ENCODE measurements at places on chromosomes 3 and 15.

- DNase-seq = no peak
These were observed 499.0 kb upstream of the SEMA6D start for GRCh38 chr15:47218295-47218694.

DNA sequence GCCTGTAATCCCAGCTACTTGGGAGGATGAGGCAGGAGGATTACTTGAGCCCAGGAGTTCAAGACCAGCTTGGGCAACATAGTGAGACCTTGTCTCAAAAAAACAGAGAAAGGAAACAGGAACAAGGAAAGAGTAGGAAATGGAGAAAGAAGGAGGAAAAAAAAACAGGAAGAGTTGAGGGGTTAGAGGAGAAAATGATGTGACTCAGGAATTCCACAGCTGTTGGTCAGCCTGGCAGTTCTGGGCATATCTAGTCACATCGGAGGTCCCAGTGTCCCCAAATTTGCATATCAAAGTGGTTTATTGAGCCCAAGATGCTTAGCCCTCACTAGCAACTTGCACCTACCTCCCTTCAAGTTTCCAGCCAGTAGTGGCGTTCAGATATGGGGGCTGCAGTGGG, 18.8 kb upstream of the JMJD7 start:
- DNase-seq = no peak

GRCh38 chr3:160564949-160565441, 376 bp downstream of the KPNA4 start:
- peak; percentile 5 for DNase-seq

GRCh38 chr3:72190050-72190449, 405.1 kb upstream of the PROK2 start:
- DNase-seq = no peak

- DNase-seq = no peak
These were observed 15.0 kb upstream of the TBL1XR1 start for GRCh38 chr3:177212278-177212610.

DNA sequence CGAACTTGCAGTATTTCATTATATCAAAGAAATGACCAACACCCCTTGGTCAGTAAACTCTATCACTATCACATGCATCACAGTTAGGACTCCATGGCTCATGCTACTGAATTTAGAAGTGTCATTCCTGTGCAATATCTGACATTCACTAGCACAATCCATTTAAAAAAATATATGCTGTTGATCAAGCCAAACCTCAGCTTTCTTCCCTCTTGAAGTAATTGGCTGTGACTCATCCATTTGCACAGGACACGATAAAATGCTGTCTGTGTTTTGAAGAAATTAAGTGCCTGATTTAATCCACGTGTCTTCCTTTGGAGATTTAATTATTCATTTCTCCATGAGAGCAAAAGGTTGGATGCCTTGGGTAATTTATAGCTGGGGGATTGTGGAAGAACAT, 38.9 kb downstream of the CPNE4 start:
- DNase-seq = no peak

DNA sequence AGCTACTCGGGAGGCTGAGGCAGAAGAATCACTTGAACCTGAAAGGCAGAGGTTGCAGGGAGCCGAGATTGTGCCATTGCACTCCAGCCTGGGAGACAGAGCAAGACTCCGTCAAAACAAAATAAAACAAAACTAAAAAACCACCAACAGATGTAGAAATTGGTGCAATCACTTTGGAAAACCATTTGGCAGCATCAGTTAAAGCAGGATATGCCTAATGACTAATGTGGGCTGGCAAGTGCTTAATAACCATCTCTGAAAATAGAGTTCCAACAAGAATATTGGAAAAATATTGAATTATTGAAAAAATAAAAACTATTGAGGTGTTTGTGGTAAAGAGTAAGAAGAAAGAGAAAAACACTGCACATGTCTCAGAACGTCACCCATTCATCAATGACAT, 16.1 kb upstream of the RTP3 start:
- DNase-seq = no peak

- DNase-seq = no peak
These were observed 135.4 kb downstream of the UACA start for GRCh38 chr15:70627734-70628548.

GRCh38 chr3:154191520-154191919, 70.3 kb downstream of the ARHGEF26 start:
- no peak for DNase-seq

GRCh38 chr3:94360987-94361386, 298.1 kb downstream of the NSUN3 start:
- DNase-seq = no peak

DNA sequence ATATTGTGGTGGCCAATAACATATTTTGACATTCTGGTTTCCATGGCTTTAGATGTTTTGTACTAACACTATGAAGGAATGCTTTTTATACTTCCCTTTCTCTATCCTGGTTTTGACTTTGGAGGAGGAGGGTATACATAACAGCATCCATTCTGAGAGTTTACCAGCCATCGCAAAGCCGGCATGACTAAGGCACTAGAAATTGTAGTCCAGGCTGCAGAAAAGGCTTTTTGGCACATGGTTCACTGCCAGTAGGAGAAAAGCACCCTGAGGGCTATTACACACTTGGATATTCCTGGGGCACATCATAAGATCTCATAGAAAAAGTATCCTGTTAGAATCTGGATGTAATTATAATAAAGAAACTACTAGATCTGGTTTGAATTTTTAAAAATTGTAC, 101.8 kb downstream of the STT3B start:
- no peak for DNase-seq

GRCh38 chr3:27533718-27534573, 49.8 kb upstream of the SLC4A7 start:
- peak; percentile 99 for DNase-seq

GRCh38 chr15:68710536-68710935, 110.2 kb downstream of the ANP32A start:
- no peak for DNase-seq

DNA sequence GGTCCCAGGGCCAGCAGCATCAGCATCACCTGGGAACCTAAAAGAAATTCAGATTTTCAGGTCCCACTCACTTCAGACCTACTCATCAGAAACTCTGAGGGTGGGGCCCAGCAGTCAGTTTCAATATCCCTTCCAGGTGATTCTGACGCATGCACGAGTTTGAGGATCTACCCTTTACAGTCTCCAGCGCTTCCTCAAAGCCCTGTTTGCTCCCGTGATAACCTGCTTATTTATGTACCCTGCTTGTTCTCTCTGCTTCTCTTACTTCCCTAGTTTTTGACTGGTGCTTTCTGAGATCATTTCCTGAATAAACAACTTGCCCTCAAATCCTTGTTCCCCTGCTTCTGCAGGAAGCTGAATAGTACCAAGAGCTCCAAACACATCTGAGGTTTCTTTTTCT, 245.3 kb downstream of the ZNF621 start:
- no peak for DNase-seq

DNA sequence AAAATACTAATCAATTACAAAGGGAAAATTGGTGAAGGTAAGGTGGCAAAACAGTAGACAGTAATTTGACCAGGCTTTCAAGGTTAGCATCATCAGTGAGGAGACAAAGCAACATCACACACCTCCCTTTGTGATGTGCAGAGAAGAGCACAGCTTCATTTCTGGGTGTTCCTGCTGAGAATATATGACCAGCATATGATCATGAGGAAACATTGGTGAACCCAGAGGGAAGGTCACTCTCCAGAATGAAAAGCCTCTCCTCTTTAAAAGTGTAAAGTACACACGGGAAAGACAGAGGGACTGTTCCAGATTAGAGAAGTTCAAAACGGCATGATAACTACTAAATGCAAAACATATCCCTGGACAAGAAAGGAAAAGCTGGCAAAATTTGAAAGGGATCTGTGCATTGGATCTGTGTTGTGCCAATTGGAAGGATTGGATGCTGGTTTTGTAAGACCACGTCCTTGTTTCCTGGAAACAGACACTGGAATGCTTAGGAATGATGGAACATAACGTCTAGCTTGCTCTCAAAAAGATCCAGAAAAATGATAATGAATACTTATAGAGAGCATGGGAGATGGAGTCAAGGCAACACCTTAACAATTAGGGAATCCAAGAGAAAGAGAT, 80.6 kb upstream of the MITF start:
- DNase-seq = no peak

DNA sequence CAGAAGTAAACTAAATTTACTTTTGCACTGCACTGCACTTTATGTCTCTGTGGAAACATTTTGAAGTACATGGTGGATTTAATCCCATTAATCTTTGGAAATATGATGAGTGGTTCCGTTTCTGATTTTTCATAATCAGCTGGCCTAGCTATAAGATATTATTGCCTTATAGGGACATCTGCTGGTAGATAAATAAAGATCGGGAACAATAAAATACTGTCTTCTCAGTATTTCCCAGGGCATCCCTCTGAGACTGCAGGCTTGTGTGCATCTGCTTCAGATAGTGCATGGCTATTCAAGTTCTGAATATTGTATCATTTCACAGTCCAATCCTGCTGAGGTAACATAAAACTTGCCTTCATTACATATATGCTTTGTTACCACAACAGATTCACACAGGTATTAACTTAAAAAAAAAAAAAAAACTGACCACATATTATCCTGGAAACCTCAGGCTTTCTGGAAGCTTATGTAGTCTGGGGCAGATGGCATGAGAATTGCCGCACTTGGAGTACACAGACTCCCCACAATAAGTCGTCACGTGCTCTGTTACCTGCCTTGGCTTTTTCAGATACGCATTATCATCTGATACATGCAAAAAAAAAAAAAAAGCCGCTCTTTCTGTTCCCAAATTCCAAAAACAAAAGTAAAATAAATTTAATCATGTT, 330.8 kb upstream of the AGTR1 start:
- no peak for DNase-seq

DNA sequence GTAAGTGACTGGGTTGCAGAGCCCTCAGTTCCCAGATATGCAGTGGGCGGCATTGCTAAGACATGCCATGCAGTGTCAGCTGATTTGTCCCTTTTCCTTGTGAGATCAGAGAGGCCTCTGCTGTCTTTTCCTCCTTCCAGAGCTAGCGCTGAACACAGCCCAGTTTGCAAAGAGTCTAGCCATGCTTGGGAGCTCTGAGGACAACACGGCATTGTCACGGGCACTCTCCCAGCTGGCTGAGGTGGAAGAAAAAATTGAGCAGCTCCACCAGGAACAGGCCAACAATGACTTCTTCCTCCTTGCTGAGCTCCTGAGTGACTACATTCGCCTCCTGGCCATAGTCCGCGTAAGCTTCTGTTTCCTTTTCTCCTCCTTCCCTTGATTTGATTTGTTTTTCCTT, 20.0 kb upstream of the SNX22 start:
- DNase-seq = no peak

DNA sequence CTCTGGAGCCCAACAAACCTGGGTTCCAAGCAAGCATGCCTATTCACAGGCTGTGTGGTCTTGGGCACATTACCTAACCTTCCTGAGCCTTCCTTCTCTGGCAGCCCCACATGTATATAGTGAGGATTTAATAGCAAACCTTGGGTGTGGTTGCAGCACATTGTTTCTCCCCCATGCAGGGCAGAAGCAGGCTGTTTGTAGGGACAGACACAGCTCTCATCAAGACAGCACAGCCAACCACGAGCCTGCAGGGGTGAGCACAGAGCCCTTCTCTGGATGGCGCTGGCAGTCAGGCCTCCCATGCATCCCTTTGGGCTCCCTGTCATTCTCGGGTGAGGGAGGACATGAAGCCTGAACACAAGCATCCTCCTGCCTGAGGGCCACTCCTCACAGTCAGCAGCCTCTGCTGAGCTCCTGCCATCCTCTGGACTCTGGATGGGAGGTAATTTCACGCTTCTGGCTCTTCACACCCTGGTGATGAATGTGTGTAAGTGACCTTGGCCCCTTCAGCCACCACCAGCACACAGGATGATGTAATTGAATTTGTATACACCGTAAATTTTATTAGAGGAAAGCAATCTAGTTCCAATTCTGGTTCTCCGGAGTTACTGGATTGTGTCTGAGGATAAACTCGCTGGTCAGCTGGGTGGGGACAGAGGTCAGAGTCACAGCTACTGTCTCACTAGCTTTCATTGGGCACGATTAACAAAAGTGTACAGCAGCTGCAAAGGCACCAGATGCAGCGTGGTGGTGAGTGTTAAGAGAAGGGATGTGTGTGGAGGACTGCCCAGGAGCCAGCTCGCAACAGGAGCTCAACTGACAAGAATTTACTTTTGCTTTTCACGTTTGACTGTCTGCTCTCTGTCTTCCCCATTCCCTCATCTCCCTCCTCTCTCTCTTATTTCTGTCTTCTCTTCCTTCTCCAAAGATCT, 118.1 kb downstream of the CLSTN2 start:
- no peak for DNase-seq

GRCh38 chr15:74127954-74128784, 2.2 kb upstream of the ISLR2 start:
- DNase-seq = no peak

- no peak for DNase-seq
These were observed 122.2 kb upstream of the SLC24A5 start for GRCh38 chr15:47998619-47999019.

DNA sequence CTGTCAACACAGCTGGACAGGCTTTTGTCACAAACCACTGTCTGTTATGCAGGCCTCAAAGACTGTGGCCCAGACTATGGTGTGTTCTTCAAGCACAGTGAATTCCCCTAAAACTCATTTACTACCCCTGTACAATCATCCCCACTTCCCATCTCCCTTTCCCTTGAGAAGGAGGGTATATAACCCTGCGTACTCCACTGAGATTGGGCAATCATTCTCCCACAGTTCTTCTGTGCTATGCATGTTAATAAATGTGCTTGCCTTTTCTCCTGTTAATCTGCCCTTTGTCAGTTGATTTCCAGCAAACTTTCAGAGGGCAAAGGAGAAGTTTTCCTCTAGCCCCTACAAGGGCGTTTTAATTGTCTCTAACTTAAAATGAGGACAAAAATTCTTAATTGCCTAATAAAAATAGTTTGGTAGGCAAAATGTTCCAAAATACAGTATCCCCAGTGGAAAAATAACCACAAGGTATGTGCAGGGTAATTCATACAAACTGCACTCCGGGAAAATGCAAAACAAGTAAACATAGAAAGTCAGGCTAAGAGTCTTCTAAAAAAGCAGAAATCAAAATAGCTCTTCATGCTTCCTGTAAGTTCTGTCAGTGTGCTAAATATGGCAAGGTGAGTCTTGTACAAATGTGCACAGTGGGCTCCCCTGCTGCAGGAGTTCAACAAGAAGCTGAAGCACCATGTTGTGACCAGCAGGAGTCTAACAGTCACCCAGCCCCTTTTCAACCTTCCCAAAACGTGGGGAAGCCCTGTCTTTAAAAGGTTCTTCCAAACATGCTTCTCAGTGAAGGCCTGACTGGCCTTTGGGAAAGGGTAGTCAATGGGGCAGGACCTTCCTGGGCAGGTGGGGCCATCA, 10.2 kb downstream of the ATP10A start:
- DNase-seq = no peak
